ENCODE measurements at places on chromosomes 5 and 9.

DNA sequence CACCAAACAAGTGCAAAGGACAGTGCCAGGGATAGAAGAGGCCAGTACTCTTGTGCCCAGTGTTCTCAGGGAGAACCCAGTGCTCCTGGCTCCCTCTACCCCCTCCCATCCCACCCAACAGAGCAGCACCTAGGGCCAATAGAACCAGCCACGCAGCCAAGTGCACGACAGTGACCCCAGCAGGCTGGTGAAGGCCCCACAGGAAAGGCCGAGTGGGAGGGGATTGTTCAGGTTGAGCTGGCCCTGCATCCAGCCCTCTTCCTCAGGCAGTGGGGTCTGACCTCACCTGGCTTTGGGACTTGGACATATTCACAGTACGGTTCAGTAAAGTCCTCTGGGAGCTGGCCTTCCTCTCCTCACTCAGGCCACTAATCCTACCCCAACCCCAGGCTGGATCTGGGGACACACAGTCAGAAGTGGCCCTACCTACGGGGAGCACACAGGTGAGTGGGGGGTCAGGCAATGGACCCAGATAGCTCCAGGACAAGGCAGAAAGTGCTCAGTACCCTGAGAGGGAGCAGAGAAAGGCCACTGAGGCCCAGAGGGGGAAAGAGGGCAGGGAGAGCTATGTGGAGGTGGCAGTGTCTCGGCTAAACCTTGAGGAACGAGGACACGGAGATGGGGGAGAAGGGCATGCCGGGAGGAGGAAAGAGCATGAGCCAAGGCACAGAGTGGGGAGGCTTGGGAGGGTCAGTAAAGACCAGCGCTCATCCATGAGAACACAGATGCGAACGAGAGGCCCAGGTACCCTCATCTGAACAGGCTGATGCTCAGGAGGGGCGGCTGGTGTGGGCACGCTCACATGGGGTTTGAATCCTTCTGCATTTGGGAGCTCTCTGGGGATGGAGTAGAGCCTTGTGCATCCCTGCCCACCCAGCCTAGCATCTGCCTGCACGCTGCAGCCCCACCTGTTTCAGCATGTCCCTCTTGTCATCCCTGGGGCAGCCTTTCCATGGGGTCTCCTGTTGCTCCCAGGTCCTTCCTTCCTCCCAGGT is 25.6 kb downstream of the POLR1E start:
- DNase-seq = no peak

GRCh38 chr9:99401680-99402504 is 179.8 kb downstream of the SEC61B start:
- no peak for DNase-seq

GRCh38 chr5:109748546-109748945 is 58.8 kb downstream of the MAN2A1 start:
- peak; percentile 17 for DNase-seq

DNA sequence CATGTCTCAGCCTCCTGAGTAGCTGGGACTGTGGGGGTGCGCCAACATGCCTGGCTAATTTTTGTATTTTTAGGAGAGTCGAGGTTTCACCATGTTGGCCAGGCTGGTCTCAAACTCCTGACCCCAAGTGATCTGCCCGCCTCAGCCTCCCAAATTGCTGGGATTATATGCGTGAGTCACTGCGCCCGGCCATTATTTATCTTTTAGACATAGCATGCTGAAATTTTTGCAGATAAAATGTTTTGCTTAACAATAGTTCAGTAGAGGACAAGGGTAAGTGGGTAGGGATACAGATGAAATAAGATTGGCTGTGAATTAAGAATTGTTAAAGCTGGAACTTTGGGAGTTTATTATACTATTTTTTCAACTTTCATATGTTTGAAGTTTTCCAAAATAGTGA is 150.8 kb upstream of the GRHPR start:
- peak; percentile 38 for DNase-seq

GRCh38 chr9:84874596-84874995 is 205.1 kb downstream of the NTRK2 start:
- peak; percentile 3 for DNase-seq

- DNase-seq = peak; percentile 13
Observed at GRCh38 chr9:20640331-20641187, 18.3 kb upstream of the MLLT3 start.

DNA sequence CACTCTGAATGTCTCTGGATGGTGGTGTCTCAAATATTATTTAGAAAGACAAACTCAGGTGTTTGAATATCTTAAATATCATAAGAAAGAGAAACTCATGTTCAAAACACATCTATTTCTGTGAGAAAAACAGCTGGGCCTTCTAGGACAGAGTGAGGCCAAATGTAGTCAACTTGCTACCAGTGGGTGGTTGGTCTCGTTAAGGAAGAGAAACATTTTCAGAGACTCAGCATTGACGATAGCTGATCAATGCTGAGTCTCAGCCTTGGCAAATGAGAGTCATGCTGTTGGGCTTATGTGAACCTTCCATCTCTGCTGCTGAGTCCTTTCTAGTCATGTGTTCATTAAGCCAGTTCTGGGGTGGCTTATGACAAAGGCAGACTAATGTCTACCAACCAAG is 418.0 kb downstream of the CETN3 start:
- no peak for DNase-seq

- peak; percentile 11 for DNase-seq
Observed at GRCh38 chr5:110768138-110768860, 29.5 kb downstream of the SLC25A46 start.

- no peak for DNase-seq
Observed at GRCh38 chr9:93264338-93265125, 80.6 kb downstream of the WNK2 start.

GRCh38 chr9:125262294-125262991 is 817 bp downstream of the GAPVD1 start:
- DNase-seq = no peak

DNA sequence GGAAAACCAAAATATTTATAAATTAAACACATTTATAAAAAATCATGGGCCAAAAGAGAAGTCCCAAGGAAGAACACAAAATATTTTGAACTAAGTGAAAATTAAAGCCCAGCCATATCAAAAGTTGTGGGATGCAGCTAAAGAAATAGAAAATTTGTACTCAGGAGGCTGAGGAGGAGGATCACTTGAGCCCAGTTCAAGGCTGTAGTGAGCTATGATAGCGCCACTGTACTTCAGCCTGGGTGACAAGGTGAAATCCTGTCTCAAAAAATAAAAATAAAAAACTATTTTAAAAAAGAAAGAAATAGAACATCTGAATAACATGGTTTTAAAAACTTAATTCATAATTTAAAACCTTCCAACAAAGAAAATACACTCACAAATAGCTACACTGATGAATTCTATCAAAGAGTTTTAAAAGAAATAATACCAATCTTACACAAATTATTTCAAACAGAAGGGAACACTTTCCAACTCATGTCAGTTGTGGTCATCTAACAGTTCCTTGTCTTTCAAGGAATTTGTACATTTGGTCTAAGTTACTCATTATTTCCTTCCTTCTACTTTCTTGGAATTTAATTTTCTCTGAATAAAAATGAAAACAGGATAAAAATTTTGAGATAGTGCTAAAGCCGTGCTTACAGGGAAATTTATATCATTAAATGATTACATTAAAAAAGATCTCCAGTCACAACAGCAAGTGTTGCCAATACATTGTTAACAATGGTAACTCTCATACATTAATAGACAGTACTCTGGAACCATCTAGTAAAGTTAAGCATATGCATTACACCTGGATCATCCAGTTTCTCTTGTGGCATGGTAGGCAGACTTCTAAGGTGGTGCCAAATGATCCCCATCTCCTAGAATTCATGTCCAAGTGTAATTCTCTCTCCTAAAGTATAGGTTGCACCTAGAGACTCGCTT is 17.8 kb downstream of the PTBP3 start:
- DNase-seq = no peak

DNA sequence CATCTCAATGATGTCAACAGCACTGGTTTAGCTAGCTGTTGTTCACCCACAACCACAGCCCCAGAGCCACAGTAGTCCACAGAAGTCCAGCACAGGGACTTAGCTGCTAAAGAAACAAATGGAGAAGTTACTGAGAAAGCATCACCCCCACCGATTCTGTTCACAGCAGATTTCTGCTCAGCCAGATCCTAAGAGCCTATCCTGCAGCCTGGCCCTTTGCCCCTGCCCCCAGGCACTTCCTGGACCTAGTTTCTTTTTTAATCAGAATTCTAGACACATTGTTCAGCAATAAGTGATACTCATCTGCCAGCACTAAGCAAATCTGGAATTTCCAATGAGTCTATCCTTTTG is 7.4 kb downstream of the B4GALT1 start:
- peak; percentile 91 for DNase-seq

DNA sequence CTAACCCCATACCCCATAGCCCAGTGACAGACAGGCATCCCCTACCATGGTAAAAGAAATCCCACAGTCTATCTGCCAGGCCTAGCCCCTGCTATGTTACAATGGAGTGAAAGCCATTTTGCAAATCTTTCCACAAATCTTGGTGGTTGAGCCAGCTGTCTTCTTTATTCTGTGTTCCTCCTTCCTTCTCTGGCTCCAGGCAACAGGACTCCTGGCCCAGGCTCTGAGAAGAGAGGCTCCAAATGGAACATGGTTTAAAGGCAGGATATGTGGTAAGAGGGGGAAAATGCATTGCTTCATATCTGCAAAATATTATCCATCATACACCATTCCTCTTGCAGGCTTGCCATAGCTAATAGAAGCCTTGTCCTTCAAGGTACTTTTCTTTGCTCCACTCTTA is 25.2 kb downstream of the FGF1 start:
- no peak for DNase-seq

DNA sequence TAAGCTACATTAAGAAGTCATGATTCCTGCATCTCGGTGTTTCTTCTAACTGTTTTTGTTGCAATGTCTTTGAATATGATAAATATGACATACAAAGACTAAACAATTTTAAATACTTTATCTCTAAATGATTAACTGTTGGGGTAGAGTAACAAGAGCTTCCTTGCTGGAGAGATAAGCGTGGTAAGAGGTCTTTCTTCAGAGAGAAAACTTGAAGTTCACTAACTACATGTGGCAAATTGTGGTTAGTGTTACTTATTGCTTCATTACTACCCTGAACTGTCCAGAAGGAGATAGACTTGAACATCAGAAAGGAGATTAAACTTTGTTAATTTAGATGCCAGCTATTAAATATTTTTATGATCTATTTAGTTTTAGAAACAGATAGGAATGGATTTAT is 7.0 kb upstream of the ARSB start:
- DNase-seq = no peak

DNA sequence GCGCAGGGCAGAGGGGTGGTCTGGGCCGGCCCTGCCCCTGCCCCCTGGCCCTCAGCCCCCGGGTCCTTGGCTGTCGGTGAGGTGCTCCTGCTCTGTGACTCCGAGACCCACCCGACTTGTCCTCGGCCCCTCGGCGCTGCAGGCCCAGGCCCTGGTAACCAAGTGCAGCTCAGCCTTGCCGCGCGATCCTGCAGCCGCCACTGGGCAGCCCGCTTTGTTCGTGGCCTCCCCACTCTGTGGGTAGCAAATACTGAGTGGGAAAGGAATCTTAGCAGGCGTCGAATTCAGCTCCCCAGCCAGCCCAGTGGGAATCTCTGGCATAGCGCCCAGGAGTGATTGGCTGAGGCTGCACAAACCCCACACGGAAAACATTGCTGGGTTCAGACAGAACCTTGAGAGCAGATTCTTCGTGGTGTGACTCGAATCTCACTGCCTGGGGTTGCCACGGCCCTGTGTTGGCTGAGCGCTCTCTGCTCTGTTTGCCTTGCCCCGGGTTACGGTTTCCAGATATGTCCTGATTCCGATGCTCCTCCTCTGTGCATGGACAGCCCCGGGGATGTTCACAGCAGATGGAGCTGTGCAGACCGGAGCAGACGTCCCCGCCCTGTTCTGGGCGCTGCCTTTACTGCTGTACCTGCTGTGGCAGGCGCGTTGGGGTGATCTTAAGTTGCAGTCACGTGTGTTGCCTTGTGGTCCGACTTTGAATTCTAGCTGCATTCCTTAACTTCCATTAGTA is 13.4 kb upstream of the EXOC3 start:
- peak; percentile 38 for DNase-seq

DNA sequence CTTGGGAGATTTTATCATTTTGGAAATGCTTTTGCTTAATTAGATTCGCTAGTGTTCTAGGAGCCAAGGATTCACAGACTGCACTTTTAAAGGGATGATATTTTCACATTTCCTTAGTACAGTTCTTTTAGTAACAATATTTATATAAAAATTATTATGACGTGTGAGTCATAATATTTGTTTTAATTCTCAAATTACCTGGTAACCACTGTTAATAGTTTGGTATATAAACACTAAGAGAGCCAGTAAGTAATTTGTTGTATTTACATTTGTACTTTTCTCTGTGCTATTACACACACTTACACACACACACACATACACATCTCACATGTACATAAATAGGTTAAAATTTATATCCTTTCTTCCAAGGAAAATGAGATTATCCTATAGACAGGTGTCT is 58.8 kb upstream of the RAD23B start:
- DNase-seq = no peak

DNA sequence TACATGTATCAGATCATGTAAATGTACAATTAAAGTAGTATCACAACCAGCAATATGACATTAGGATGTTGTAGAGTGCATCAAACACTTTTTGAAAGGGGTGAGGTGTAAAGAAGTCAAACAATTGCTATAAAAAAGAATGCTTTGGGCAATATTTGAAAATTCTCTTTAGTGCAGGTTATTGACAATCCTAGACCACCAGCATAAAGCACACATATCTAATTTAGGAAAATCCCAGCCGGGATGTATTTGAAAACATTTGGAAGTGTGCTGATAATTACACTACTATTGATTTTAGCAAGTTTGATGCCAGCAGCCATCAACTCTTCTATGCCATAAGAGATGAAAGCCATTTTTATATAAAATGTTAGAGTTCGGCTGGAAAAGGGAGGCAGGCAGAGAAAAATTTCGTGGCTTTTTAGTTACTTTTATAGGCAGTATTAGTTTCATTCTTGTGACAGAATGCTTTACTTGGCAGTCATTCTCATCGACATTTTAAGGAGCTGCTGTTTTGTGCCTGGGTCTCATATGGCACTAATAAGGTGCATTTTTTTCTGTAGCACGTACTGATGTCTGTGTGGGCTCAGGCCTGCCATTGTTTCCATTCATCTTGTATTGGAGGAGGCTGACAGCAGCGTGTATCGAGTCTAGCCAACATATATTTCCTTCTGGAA is 285.7 kb downstream of the AOPEP start:
- DNase-seq = no peak

GRCh38 chr5:179345433-179346321 is at the start of gene ADAMTS2:
Gene ADAMTS2 (minus strand): TSS chr5:179345461. CDS start chr5:179345328, 133 bp downstream.
- DNase-seq = peak; percentile 40

- DNase-seq = no peak
Observed at GRCh38 chr5:53339962-53340540, 140.4 kb upstream of the FST start.

GRCh38 chr5:53067641-53068040 is 41.9 kb downstream of the MOCS2 start:
- peak; percentile 32 for DNase-seq

- DNase-seq = no peak
Observed at GRCh38 chr9:137446851-137447471, 5.8 kb upstream of the ENTPD8 start.

DNA sequence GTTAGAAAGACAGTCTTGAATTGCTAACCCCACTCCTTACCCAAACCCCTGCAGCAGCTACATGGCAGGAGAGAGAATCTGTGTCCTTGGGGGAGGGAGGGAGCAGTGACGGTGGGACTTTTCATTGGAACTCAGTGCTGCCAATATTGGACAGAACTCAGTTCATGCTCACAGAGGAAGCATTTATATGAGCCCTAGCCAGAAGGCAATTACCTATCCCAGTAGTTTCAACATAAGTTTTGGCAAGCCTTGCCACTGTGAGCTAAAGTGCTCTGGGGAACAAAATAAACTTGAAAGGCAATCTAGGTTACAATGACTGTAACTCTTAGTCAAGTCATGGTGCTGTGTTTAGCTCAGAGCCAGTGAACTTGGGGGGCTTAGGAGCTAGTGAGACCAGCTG is 1013.4 kb upstream of the COX7C start:
- DNase-seq = no peak

All from brain microvascular endothelial cell (primary cell).